ENCODE measurements at places on chromosomes 12 and 14. TPM values are rescaled to one million over a fixed set of nuclear protein-coding genes. Genes with fewer than 3 reads are reported as not detected.

JPH4 gene
- total RNA-seq: 0.12 TPM

OR4E2 gene
- not detected for total RNA-seq

ALDH1L2 gene
- total RNA-seq: 65.1 TPM

PROX2 gene
- not detected for total RNA-seq

DLK1 gene
- total RNA-seq: 0.34 TPM

FBXL14 gene
- total RNA-seq: 7.1 TPM

INHBE gene
- total RNA-seq: 7.2 TPM

PTPN21 gene
- 10.2 TPM for total RNA-seq

TTC9 gene
- total RNA-seq: 0.17 TPM

KLRD1 gene
- not detected for total RNA-seq

TRMT5 gene
- total RNA-seq: 6.4 TPM

RIC8B gene
- total RNA-seq: 8.1 TPM

MYF6 gene
- total RNA-seq: not detected

CCDC197 gene
- total RNA-seq: not detected

IAPP gene
- total RNA-seq: not detected

ABCD4 gene
- total RNA-seq: 21.5 TPM

CLEC9A gene
- total RNA-seq: not detected

REM2 gene
- not detected for total RNA-seq

RNU4-1 gene
- under 0.01 TPM for total RNA-seq

PTGER2 gene
- total RNA-seq: 3.2 TPM

LYZ gene
- not detected for total RNA-seq

PSMA6 gene
- total RNA-seq: 115 TPM

CFAP54 gene
- total RNA-seq: 0.12 TPM

ARHGAP9 gene
- total RNA-seq: not detected

GLS2 gene
- not detected for total RNA-seq

MDGA2 gene
- total RNA-seq: not detected

TRMT61A gene
- 12.1 TPM for total RNA-seq

KLRG1 gene
- 0.26 TPM for total RNA-seq

OVCH1 gene
- 0.17 TPM for total RNA-seq

DEPDC4 gene
- total RNA-seq: 0.35 TPM

MYO1H gene
- not detected for total RNA-seq

ZNF384 gene
- 23.9 TPM for total RNA-seq

Measured in pericardium fibroblast (primary cell).